ENCODE measurements at places on chromosomes 7 and 10.

DNA sequence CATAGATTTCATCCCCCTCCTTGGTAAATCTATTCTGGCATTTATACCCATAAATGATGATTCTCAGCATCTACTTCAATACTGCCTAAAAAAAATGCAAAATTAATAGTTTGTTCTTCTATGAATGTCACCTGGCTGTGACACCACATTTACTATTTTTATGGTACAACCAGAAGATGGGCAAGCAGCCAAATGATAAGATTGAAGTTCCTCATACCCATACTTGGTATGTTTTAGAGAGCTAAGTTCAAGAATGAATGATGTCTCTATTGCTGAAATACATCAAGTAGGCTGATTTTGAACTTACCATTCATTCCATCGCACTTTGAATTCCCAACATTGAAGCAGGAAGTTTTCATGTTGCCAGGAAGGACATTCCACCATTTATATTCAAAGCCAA, 134.2 kb downstream of the ELAPOR2 start:
- DNase-seq: no peak

- no peak for DNase-seq
These were observed 133.5 kb downstream of the ST7 start for GRCh38 chr7:117086788-117087187.

- no peak for DNase-seq
These were observed 123.8 kb upstream of the RET start for GRCh38 chr10:42952931-42953683.

GRCh38 chr7:73606801-73607691, 17.3 kb downstream of the MLXIPL start:
- peak; percentile 58 for DNase-seq

DNA sequence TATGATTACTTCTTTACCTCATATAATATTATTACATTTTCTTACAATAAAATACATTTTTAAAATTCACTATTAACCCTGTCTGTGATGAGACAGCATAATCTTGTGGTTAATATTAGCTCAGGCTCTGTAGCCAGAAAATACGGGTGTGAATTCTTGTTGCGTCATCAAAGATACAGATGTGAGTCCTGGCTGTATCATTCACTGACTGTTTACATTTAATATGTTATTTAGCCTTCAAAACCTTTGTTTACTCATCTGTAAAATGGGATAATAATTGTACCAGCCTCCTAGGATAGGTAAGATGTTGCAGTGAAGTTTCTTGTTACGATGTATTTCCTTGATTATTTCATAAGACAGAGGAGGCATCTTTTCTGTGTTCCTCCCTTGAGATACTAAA, 184.7 kb upstream of the PRPS1L1 start:
- DNase-seq: no peak

DNA sequence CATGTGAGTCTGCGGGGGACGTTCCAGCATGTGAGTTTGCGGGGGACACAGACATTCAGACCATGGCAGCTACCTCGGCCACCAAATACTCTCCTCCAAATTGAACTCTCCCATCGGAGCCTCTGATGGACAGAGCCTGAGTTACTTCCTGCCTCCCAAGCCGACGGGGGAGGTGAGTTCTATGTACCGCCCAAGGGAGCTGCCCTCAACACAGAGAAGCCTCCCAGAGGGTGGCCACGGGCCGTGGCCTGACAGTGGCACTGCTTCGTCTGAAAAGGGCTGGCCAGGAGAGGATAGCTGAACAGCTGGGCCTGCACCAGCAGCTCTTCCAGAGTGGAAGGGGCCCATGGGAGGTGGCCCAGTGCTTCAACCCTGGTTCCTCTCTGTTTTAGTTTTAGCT, 274.5 kb upstream of the PPP2R2D start:
- DNase-seq: no peak

- no peak for DNase-seq
These were observed 45.6 kb upstream of the ENO4 start for GRCh38 chr10:116803451-116804249.

DNA sequence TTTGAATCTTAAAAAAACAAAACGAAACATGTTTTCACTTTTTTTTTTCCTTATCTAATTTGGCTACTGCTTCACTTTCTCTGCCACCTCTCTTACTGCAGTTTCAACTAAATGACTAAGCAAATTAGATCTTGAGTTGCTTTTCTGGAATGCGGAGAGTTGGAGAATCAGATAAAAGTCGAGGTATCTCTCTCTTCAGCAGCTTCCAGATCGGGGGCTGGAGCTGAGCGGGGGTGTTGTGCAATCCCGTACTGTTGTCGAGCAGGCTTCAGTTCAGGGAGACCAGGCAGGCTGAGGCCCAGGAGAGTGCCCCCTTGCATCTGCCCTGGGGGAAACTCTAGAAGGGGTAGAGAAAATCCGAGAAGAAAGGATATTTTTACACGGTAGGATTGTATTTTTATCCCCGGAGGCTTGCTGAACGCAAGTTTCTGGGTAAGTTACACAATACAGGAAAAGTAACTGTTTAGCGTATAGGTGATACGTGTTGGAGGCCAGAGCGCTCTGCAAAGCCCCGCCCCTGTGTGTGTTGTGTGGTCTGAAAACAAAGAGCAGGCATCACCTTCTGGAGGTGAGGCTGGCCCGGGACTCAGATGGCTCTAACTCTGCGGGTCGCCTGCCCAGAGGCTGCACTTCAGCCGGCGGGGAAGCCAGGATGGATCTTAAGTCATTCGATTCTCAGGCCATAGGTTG, 116.6 kb downstream of the KLF6 start:
- peak; percentile 30 for DNase-seq

GRCh38 chr7:128443831-128444600, 11.7 kb upstream of the HILPDA start:
- DNase-seq: no peak

DNA sequence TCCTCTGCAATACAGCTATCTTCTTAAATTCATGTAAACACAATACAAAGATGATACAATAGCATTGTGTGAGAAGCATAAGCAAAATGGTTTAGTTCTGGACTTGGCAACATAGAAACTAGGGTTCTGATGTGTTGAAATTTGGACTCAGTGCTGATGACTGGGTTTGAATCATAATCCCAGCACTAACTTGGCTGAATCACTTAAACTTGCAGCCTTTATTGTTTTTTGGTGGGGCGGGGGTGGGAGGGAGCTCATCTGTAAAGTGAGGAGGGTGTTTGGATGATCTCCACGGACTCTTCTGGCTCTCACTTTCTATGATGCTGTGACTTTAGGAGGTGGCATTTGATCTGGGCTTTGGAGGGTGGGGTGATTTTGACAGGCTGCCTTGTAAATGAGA, 158.2 kb downstream of the WNT2 start:
- no peak for DNase-seq

DNA sequence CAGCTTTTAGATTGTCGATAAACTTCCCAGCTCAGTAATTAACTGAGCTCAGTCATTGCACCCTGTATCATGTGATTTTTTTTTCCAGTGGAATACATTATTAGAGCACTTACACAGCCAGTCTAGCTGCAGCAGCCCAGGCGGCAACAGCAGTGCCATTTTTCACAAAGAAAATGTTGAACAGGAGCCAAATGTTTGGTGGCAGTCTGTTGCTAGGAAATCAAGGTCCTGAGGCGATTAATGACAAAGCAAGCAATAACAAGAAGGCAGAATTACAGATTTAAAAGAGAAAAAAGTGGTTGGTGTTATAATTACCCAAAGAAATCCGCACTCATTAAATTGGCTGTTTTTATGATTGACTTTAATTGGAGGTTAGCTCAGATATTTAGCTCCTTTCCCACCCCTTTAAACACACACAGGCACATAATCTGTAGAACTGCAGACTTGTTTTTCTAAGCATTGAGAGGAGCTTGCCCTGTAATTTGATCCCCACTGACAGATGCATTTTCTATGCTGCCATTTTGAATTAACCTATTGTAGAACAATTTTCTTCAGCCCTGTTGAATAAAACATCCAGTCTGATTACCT, 267.4 kb downstream of the ADK start:
- peak; percentile 68 for DNase-seq

GRCh38 chr10:1814556-1814955, 77.2 kb upstream of the ADARB2 start:
- no peak for DNase-seq

DNA sequence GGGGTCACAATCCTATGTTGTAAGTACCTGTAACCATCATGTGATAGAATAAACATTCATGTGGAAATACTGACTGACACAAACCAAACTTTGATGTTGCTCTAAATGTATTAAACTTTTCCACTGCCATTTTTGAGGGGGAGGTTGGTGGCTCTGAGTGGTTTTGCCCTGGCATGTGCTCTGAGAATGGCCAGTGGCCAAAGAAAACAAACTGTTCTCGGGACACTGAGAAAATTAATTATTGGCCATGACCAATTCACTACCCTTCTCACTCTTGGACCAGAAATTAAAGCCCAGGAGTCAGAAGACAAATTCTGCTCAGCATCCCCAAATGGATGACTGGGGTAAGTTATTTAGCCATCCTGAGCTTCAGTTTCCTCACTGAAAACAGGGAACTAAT, 195.9 kb downstream of the XPNPEP1 start:
- no peak for DNase-seq

GRCh38 chr10:8401531-8401930, 347.0 kb downstream of the GATA3 start:
- no peak for DNase-seq

DNA sequence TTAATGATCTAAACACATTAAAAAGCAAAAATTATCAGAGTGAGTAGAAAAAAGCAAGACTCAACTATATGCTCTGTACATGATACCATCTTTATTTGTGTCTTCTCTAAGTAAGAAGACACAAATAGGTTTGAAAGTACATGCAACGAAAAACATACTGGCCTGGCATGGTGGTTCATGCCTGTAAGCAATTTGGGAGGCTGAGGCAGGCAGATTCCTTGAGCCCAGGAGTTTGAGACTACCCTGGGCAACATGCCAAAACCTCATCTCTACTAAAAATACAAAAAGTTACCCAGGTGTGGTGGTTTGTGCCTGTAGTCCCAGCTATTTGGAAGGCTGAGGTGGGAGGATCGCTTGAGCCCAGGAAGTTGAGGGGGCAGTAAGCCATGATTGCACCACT, 78.1 kb upstream of the TOMM7 start:
- DNase-seq: no peak

- DNase-seq: no peak
These were observed 73.0 kb upstream of the ADRB1 start for GRCh38 chr10:113970641-113971040.

- no peak for DNase-seq
These were observed 40.5 kb downstream of the RCC1L start for GRCh38 chr7:75033064-75033463.

DNA sequence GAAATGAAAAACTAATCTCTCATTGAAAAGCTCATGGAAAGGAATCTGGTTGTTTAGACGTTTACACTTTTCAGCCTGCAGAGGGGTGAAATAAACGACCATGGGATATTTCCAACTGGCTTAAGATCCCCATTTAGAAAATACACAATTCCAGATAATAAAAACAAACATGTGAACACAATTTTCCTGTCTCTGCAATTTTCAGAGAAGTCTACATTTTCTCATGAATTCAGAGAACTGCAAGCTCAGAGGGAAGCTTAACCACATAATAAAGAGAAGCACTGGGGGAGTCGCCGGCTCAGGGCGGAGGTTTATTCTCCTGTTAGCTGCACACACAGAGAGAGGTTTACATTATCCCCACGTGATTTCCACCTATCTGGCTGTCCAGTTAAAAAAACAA, 215.2 kb downstream of the FANK1 start:
- no peak for DNase-seq

- no peak for DNase-seq
These were observed 161.0 kb downstream of the USP6NL start for GRCh38 chr10:11450427-11450826.

DNA sequence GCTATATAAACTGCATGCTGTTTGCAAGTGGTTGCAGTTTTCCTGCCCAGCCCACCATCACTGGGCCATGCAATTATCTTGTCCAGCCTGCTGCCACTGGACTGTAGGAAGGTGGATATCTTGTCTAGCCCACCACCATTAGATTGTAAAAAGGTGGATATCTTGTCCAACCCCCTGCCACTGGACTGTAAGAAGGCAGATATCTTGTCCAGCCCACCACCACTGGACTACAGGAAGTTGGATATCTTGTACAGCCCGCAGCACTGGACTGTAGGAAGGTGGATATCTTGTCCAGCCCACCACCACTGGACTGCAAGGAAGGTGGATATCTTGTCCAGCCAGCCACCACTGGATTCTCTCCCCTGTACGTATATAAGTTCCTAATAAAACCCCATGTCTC, 69.8 kb downstream of the SKAP2 start:
- DNase-seq: no peak

DNA sequence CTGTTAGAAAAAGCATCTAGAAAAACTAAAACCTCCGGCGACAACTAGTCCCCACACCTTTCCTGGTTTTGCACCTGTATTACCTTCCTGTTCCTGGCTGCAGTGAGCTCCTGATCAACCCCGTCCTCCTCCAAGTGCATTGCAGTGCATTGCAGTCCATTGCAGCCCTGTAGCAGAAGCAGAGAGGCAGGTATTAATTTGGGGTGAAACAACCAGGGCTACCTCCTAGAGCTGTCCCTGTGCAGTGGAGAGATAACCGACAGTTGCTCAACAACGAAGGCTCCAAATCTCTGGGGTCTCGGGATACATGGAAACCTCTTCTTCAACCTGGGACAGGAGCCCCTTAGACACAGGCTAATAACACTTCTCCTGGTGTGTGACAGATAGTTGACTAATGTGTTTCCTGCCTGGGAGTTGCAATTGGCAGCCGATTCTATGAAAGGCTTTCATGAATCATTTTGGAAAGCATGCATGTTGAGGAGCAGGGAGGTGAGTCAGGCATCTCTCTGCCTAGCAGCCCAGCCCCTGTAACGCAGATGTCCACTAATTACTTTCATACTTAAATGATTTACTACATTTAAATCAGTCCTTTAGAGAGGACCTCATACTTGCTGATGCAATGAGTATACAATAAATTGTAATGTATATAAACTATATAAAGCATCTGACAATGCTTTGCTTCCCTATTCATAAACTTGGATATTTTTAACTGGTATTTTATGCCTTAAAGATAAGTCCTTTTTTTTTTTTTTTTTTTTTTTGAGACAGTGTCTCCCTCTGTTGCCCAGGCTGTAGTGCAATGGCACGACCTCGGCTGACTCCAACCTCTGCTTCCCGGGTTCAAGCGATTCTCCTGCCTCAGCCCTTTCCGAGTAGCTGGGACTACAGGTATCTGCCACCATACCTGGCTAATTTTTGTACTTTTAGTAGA, 59.0 kb downstream of the PRR15 start:
- no peak for DNase-seq

Measured in left kidney (tissue), 8 donors.